ENCODE measurements at places on chromosomes 11 and 22. TPM values are rescaled to one million over a fixed set of nuclear protein-coding genes. Genes with fewer than 3 reads are reported as not detected.

DNA sequence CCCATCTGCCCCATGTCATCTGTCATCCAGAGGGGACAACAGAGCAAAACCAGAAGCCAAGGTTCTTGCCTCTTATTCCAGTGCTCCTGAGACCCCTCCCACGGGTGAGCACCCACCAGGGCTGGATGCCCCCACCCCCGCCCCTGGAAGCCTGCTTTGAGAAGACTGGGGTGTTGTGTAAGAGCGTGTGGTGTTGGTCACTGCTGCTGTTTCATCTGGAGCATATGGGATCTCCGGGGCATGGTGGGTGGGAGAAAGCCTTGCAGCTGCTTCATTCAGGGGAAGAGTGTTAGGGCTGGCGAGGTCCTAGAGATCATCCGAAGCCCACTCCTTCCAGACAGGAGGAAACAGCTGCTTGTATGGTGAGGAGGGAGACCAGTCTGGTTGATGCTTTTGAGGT is 54.1 kb downstream of the CHRDL2 start:
- DNase-seq, result no peak
- H3K27me3 ChIP-seq, result no peaks in the 10 kb centered on the region
- no peaks in the 10 kb centered on the region for H3K36me3 ChIP-seq
- no peak overlapping the region for H3K4me3 ChIP-seq
- H3K4me1 ChIP-seq, result no peaks in the 10 kb centered on the region

DNA sequence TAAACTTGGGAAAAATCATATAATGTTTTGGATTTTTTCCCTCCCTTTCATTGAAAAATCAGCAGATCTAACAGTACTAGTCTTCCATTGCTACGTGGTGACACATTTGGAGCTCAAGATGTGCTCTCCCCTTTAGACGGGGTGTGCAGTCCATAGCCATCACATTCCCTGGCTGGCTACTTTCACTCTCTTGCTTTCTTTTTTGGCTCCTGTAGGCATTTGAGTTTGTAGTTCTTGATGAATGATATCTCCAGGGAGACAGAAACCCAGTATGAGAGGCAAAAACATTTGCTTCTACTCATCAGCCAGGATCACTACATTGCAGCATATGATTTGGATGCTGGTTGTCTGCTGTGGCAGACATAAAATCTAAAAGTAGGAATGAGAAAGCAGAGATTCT is 12.1 kb downstream of the CCDC81 start:
- no peaks in the 10 kb centered on the region for H3K36me3 ChIP-seq
- DNase-seq, result no peak
- H3K27me3 ChIP-seq, result no peaks in the 10 kb centered on the region
- H3K27ac ChIP-seq, result no peak overlapping the region

SOX6 gene
- 4.8 TPM for total RNA-seq

CSNK2A3 gene
- total RNA-seq, result 2.6 TPM

MYO7A gene
- 5.5 TPM for total RNA-seq

OR4A16 gene
- not detected for total RNA-seq
